Stimulated activated CD8-positive, alpha-beta memory T cell treated with anti-CD3 and anti-CD28 coated beads, Interleukin-2, amount 100 ng/mL, for 48 hours (primary cell): ENCODE measurements at places on chromosomes 12 and 14.

- no peak for DNase-seq
Measured at GRCh38 chr12:726281-727140, 25.9 kb upstream of the WNK1 start.

- DNase-seq: no peak
Measured at GRCh38 chr12:121255433-121255832, 41.1 kb downstream of the CAMKK2 start.

GRCh38 chr12:103495469-103496456 lies at the start of gene C12orf42:
Gene C12orf42, minus strand, starts transcription at chr12:103495968. Its CDS starts 17,542 bp downstream, at chr12:103478426.
- DNase-seq: peak; percentile 24

DNA sequence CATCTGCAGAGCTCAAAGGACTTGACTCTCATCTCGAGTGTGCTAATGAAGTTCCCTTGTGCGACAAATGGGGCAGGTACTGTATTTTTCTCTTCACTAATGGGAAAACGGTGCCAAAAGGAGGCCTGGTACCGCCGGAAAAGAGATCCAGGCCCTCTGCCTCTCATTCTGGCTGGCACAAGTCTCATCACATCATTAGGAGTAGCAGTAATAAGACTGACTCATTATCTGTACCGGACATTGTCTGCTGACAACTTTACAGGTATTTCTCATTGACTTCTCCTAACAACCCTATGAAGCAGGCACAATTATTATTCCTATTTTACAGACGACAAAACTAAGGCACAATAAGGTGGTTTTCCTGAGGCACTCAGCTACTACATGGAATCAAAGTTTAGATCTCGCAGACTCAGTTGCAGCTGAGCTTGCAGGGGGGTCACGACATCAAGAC lies 668 bp downstream of the APPL2 start:
- DNase-seq: no peak

GRCh38 chr12:9782547-9783382 lies 22.1 kb upstream of the CD69 start:
- no peak for DNase-seq

GRCh38 chr14:77761205-77761931 lies 412 bp upstream of the SNW1 start:
- no peak for DNase-seq

- no peak for DNase-seq
Measured at GRCh38 chr12:58919231-58920101, 838 bp downstream of the LRIG3 start.

DNA sequence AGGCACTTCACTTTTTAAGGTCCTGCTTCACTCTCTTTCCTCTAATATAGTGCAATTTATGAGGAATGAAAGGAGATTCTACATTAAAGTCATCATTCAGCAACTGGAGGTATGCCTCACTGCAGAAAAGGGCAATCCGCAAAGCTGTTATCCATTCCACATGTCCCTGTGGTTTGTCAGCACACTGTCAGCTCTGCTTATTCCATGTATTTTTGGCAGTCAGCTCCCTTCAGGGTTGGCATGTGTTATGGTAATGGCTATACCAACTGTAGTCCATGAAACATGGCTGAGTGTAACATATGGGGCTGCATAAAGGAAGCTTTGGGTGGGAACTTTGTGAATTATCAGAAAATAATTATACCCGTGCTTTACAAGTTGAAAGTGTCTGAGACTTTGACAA lies 154.1 kb downstream of the GALC start:
- no peak for DNase-seq

DNA sequence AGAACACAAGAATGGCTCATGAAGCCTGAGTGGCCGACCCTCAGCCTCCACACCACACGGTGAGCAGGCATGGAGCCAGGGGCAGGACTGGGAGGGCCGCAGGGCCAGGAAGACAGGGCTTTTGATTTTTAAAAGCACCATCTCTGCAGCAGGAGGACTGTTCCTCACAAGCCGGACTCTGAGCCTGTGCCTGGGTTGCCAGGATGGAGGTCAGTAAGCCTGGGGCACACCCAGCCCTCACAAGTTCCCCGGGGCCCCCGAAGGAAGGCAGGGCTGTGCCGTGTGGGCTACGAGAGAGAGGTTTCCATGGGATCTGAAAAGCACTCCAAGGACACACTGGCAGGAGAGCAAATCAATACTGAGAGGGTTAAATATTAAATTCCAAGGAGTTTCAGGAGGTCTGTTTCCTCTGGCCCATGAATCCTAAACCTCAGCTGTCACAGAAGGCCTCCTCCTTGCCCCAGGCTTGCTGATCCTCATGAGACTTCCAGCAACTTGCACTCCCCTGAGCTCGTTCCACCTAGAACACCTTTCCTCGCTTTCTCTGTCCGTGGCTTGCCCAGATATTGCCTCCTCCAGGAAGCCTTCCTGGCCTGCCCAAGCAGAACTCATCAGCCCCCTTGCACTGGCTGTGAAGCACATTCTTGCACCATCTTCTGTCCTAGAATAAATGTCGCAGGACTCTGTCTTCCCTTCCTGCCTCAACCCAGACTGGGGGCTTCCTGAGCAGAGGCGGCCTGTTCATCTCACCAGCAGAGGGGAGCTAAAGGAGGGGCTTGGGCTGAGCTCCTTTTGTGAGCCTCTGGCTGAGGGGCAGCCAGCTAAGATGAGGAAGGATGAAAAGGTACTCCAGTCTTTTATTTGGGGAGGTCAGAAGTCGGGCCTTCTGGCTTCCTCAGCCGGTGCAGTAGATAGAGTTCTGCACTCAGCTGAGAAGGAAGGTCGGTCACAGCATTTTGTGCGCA lies 64.6 kb downstream of the CCDC88C start:
- DNase-seq: no peak

- no peak for DNase-seq
Measured at GRCh38 chr12:128820723-128821432, 2.9 kb downstream of the SLC15A4 start.

DNA sequence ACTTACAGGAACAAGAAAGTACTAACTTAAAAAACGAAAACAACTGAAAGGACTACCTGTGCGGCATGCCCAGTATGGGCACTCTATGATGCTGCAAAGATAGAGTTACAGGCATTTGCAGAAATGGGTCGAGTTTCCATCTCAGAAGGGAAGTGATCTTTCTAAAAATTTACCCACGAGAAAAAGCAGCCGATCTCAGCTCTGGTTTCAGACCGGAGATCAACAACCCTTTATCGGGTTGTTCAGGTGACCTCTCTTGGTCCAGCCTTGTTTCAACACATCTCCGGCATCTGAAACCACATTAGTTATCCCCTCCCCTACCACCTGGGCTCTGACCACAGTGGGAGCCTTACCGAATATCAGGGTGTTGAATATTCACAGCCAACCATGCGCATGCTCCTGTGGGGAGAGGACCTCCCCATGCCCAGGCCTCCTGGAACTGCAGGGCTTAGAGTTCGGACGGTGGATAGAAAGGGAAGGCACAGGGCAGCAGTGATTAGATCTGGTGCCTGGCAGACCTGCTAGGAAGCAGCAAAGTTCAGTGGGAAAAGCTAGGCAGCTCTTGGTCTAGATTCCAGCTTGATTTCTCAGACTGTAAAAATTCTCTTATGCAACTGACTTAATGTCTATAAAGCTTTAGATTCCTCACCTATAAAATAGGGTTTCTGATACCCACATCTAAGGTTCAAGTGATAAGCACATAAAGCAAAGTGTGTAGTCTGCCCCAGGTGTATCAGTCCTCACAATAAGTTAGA lies 906.0 kb downstream of the VRK1 start:
- DNase-seq: no peak

DNA sequence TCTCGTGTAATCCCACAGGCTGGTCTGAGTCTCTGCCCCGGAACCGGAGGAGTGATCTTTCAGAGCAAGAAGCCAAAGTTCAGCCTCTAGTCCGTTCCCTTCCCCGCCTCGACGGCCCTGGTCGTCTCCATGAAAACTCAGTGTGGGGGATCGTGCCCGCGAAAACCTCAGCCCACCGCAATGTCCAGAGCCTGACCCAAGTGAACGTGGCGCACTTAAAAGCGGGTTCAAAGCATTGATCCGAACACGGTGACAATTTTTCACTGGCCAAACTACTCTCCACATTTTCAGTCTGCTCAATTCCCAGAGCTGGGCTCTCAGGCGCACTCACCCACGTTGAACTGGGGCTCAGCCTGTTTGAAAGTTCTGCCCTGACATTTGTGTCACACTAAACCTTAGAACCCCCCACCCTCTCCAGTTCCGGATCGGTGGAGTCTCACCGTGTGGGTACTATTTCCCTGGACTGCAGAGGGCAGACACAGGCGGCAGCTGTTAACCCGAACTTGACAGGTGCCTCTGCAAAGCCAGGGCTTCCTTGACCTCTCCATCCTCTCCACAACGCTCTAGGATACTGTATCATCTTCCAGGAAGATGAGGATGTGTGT lies 886 bp upstream of the PRICKLE1 start:
- DNase-seq: no peak

- no peak for DNase-seq
Measured at GRCh38 chr14:92986254-92987147, 63.6 kb downstream of the CHGA start.

DNA sequence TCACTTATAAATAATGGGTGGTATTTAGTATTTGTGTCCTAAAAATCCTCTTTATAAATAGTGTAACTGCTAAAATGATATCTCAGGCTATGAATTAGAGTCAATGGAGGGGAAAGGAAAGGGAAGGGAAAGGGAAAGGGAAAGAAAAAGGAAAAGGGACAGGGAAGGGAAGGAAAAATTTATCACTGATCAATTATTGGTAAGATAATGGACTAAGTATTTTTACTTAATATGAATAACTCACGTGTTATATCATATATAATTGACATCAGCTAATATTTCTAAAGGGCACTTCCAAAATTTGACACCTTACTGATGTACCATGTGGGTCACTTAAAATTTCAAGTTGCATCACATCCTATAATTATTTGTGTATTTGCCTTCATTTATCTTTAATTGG lies 193.1 kb downstream of the LRFN5 start:
- DNase-seq: no peak

DNA sequence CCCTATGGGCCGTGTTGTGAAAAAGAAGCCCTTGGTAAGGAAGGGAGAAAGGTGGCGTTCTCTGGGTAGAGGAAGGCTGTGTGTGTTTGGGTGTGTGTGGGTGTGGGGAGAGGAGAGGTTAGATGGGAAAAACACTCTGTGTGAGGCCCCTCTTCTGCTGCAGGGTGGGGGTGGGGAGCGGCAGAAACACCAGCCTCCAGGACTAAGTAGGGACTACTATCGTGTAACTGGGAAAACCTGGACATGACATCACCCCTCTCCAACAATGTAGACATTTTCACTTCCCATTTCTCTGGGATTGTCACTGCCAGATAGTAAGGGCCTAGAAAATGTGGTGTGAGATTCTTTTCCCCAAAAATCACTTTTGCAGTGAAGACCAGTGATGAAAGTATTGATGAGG lies 205.0 kb downstream of the NTF3 start:
- no peak for DNase-seq

GRCh38 chr14:101480747-101481530 lies 80.4 kb upstream of the DIO3 start:
- DNase-seq: no peak
